ENCODE measurements at places on chromosomes 6 and 20.

- DNase-seq, result peak; percentile 5
These were observed 108.6 kb downstream of the BANF2 start for GRCh38 chr20:17808357-17808756.

GRCh38 chr6:36873612-36874442 lies 776 bp downstream of the PPIL1 start:
- DNase-seq, result peak; percentile 33

DNA sequence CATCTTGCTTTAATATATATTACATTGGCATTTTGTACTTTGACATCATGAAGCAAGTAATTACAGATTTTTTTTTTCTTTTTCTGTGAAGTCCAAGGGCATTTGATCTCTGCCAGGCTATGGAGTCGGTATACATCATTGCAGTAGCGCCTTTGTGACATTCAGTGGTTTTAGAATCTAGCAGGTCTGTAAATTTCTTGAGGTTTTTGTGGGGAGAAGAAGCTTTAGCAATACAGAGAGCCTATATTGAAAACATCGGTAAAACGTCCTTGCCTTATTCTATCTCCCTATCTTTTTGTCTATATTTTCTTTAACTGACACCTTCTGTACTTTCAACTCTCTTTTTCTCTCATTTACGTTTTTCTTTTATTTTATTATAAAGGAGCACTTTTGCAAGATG lies 47.2 kb downstream of the DUSP22 start:
- DNase-seq, result no peak

DNA sequence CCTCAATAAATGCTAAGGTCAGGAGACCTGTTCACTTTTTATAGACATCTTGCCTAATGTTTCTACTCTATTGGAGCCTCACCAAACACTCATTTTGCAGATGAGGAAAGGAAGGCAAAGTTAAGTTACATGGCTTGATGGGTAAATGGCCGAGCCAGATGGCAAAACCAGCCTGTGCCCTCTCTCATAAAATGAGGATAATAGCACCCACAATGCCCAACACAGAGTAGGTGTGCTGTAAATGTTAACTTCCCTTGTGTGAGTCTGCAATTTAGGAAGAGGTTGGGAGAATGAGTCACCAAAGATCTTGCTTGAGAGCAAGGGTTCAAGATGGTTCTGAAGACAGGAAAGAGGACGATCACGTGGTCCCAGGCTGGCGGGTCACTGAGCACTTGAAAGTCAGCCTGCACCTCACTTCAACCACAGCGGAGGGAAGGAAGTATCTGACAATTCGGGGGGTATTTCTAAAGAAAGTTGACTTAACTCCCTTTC lies 3.3 kb downstream of the KCNK5 start:
- DNase-seq, result no peak

- peak; percentile 73 for DNase-seq
These were observed 203.7 kb downstream of the NFATC2 start for GRCh38 chr20:51338692-51339440.

DNA sequence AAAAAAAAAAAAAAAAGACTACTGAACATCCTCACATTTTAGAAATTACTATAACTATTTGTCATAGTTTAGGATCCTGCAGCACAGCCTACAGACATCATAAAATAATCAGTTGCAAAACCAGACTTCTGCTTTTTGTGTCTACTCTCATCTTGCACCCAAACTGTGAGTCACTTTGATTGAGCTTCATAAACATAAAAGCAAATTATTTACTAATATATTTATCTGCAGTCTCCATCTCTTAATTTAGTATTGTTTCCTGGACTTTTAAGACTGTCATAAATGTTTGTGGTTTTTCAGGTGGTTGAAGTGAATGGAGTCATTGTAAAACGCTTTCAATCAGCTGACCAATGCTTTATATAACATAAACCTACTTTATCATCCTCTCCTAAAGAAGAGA lies 14.8 kb upstream of the CALHM6 start:
- peak; percentile 67 for DNase-seq

- no peak for DNase-seq
These were observed 96.0 kb upstream of the LOC128125822 start for GRCh38 chr6:63476302-63476701.

- no peak for DNase-seq
These were observed 54.4 kb downstream of the RFX6 start for GRCh38 chr6:116931456-116931855.

All from ELR (cell line).